ENCODE measurements at places on chromosomes 13 and 19.

- DNase-seq, result no peak
Observed at GRCh38 chr13:27336014-27336673, 65.5 kb downstream of the RASL11A start.

DNA sequence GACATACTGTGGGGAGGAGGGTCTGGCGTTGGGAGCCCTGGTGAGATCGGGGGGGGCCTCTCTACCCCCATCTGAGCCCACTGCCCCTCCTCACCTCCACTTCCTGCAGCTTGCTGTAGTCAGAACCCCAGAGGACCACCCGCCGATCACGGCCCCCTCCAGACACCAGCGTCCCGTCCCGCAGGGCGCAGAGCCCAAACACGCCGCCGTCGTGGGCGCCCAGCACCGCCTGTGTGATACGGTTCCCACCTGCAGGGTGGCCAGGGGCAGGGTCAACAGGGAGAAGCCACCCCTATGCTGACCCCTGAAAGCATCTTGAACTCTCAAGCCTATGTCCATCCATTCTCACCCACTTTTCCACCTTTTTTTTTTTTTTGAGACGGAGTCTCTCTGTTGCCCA, 17.8 kb downstream of the EML2 start:
- DNase-seq, result no peak

GRCh38 chr13:35548790-35549189, 72.3 kb upstream of the MAB21L1 start:
- no peak for DNase-seq

- no peak for DNase-seq
Observed at GRCh38 chr13:107102676-107103075, 534.7 kb upstream of the ARGLU1 start.

GRCh38 chr19:36847968-36848367, 2.7 kb upstream of the ZNF345 start:
- no peak for DNase-seq

- DNase-seq, result no peak
Observed at GRCh38 chr19:10105509-10106099, 558 bp upstream of the PPAN start.

DNA sequence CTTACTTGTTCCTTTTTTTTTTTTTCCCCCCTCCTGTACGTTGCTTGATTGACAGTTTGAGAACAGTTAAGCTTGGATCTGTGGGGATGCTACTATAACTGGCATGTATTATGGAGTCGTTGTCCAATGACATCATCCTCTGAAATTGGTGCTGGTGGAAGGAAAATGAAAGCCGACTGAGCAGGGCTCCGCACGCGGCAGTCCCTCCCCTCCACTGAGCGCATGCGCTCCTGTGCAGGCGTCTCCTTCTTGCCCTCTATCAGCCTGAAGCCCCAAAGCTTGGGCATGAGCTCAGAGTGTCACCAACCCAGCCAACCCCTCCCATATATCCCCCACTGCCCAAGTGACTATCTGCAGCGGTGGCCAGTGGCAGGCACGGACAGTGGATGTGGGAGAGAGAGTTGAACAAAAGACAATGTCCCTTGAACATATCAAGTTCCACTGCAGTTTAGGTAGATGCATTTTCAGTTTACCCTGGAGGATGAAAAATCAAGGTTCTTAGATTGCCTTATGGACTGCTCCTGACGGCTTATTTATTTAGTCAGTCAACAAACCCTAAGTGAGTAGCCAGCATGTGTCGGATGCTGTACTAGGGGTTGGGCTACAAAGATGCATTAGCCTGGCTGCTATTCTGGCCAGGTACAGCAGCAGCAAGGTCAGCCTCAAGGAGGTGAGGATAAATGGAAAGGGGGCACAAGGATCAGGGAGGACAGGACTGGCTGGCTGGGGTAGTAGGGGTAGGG, 20.8 kb downstream of the MBNL2 start:
- DNase-seq, result no peak

DNA sequence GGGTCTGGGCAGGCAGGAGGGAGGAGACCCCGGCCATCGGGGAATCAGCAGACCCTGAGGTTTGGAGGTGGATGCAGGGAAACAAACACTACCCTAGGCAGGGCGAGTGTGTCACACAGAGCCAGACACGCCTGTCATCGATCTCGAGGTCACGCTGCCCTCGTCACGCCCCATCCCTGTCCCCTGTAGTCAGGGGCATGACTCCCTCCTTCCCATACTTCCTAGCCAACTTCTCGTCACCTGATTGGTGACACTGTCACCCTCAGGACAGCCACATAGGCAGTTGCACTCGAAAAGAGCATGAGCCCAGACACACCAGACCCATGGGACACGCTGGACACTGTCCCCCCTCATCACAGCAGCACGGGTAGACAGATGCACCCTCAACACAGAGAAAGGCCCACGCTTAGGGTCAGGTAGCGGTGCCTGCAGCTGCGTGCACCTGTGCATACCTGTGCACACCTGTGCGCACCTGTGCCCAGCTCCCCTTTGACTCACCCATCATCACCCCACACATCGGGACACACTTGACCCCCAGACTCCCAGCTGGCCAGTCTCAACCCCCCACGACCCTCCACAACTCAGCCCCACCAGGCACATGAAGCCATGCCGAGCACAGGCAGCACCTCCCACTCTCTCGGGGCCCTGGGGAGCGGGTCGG, 11.9 kb downstream of the CILP2 start:
- DNase-seq, result no peak

GRCh38 chr13:46004491-46004890, 48.1 kb downstream of the ZC3H13 start:
- DNase-seq, result no peak

DNA sequence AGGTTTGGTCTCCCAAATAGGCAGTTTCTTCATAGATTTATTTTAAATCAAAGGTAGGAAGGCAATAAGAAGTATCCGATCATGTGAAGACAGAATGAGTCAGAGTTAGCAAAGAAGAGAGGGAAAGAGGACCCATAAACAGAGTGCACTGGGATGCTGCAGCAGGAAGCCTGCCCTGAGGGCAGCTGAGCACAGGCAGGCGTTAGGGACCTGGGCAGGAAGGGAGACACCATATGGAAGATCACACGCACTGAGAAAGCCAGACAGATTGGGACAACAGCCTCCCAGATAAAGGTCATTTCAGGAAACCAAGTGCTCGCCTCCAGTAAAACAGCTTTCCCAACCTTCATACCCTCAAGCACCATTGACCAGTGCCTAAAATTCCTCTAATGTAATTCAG, 598.0 kb downstream of the EFNB2 start:
- DNase-seq, result no peak

DNA sequence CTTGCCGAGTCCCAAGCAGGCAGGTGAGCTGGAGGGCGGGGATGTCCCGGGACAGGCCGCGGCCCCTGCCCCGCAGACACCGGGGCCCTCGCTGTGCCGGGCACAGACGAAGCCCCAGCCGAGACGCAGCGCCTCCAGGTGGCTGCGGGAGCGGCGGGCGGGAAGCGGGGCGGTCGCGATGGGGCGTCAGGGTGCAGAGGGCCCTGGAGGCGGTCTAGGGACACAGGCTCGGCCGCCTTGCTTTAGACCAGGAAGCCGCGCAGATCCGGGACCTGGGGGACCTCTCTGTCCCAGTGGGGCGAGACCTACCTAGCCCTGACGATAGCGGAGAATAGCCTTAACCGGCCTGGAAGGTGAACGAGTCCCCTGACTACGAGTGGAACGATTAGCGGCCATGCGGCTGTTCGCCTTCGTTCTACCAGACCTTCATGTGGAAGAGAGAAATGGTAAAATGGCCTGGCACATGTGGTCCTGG, 4.2 kb upstream of the ZNF564 start:
- no peak for DNase-seq

GRCh38 chr19:37855098-37855497, 51.3 kb downstream of the WDR87 start:
- DNase-seq, result no peak

DNA sequence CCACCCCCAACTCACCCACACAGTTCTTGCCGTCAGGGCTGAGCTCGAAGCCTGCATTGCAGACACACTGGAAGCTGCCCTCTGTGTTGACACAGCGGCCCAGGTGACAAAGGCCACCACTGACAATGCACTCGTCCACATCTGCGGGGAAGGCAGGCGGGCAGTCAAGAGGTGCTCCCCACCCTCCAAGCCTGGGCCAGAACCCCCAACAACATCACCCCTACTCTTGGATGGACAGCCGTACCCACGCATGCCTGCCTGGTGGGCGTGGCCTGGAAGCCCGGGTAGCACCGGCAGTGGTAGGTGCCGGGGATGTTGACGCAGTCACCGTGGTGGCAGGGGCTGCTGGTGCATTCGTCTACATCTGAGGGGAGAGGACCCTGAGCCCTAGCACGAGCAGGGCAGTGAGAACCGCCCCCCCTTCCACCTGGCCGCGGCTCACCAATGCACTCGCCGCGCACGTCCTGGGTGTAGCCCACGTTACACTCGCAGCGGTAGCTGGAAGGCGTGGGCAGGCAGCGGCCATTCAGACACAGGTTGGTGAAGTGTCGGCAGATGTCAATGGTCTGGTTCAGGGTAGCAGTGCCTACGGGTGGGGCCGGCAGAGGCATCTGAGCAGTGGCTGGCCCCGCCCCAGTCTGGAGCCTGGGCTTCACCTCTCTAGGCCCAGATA, 13.3 kb downstream of the FBN3 start:
- no peak for DNase-seq

- DNase-seq, result no peak
Observed at GRCh38 chr13:99866781-99867180, 104.8 kb downstream of the ZIC5 start.

GRCh38 chr13:34748073-34748472, 194.0 kb upstream of the NBEA start:
- no peak for DNase-seq

- no peak for DNase-seq
Observed at GRCh38 chr13:57925751-57926150, 294.2 kb downstream of the PCDH17 start.
